AG04450 (cell line): ENCODE measurements at places on chromosomes 5 and 9.
A peak's percentile ranks its signal among the peaks of the same experiment; 100 is the strongest.

GRCh38 chr9:131577005-131578000 lies 32.0 kb downstream of the PRRT1B start:
- no peak for DNase-seq

DNA sequence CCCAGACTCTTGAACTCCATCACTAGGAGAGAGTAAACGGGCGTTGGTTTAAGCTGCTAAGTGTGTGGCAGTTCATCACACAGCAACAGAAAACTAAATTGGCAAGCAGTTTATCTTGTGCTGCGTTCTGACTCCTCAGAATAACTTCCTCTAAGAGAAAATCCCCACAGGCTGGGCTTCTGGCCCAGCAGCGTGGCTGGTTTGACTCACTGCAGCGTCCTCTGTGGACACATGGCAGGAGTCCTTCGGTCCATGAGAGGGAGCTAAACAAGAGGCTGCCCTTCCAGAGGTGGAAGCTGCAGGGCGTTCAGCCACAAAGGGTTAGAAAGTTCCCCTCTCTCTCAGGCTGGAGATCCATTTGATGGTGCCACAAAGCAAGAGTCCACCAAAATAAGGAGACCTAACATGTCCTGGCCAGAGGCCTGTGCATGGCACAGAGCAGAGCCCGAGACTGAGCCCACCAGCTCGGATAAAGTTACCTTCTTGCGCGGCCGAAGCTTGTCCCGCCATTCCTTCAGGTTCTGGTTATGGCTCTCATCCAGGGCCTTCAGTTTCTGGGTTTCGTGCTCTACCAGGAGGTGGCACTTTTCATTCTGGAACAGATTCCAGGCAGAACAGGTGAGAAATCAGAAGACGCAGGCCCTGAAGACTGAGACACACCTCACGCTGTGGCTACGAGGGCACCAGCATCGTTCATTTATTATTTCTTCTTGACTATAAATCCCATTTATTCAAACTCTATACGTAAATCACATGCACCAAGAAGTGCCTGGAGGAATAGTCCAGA lies 46.2 kb upstream of the FBXW11 start:
- DNase-seq, result peak; percentile 30

DNA sequence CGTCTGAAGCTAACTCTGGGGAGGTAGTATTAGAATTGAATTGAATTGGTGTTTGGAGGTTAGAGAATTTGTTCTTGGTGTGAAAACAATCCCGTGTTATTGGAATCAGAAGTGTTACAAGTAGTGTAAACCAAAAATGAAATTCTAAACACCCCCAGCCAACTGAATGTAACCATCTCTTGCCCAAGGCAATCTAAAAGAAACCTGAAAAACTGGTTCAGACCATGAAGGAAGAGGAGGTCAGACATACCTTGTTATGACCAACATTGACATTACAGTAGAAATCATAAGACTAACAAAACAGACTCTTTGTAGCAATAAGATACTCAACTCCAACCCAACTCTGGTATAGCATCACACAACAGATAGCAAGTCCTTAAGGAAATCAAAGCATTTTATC lies 159.0 kb downstream of the TUSC1 start:
- no peak for DNase-seq

- no peak for DNase-seq
These were observed 18.1 kb downstream of the NFIL3 start for GRCh38 chr9:91405343-91406077.

GRCh38 chr9:13948037-13948436 lies 365.9 kb downstream of the NFIB start:
- no peak for DNase-seq

DNA sequence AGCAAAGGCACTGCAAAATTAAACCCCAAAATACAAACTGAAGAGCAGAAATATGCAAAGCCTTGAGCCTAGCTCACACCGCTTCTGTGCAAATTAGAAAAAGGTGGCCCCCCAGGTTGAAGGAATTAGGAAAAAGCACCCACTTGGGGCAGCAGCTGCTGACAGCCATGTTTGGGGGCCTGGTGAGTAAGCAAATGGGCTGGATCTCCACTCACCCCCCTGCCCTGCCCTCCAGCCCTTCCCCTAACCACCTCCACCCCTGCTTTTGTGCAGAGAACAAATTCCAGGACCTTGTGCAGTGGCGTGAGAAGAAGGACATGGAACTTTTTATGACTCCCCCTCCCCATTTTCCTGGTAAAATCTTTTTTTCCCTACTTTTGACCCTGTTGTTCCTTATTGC lies 92.0 kb upstream of the DNAH5 start:
- no peak for DNase-seq
